ENCODE measurements at places on chromosomes 6 and 20. TPM values are rescaled to one million over a fixed set of nuclear protein-coding genes. Genes with fewer than 3 reads are reported as not detected.

SAPCD1 gene
- total RNA-seq: 12.0 TPM

PTK7 gene
- 1.3 TPM for total RNA-seq

PM20D2 gene
- total RNA-seq: 15.5 TPM

SLC24A3 gene
- total RNA-seq: not detected

PHACTR1 gene
- total RNA-seq: 0.32 TPM

TGM2 gene
- total RNA-seq: 0.21 TPM

DNA sequence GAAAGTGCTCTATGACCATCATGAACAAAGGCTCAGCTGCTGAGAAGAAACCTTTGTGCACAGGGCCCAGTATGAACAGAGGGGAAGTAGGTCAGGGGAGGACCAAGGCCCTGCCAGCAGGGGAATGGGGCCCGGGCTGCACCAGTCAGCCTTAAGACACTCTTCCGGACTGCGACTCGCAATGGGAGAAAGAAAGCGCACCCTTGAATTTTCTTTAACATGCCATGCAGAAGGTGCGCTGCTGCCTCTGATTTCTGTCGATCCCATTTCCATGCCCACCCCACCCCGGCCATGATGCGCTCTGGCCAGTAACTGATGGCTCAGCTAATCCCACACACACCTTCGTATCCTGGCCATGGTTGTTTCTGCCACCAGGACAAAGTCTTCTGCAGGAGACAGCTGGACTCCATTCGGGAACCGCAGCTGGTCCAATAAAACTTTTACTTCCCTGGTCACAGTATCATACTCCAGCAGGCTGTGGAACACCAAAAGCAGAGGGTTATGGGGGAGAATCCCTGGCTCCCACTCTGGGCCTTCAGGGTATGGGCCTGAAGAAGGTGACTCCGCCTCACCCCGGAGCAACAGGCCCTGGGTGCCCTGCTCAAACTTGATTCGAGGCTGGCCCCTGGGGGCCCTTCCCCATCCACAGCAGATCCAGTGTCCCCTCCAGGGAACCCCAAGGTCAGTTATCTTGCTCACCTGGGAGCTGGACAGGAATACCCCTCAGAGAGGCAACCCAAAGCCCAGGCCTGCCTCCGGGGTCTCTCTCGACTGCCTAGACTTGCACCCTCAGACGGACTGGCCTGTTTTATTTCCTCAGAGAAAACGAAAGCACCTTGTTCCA, 20.3 kb downstream of the CST7 start:
- H3K27me3 ChIP-seq: no peaks in the 10 kb centered on the region
- H3K4me3 ChIP-seq: no peak overlapping the region
- DNase-seq: no peak
- H3K36me3 ChIP-seq: peaks cover 54% of the 10 kb centered on the region

GRCh38 chr6:31728767-31729514, at the start of gene DDAH2:
DDAH2 (minus strand) TSS chr6:31729299; CDS start chr6:31729161, 138 bp downstream.
- peaks cover 47% of the 10 kb centered on the region for H3K36me3 ChIP-seq
- no peak for DNase-seq
- H3K27me3 ChIP-seq: no peaks in the 10 kb centered on the region
- peak within 1 kb of the TSS; percentile 76 for H3K27ac ChIP-seq

- H3K27me3 ChIP-seq: peaks cover 2% of the 10 kb centered on the region
- no peaks in the 10 kb centered on the region for H3K36me3 ChIP-seq
- H3K27ac ChIP-seq: no peak overlapping the region
- no peak overlapping the region for H3K4me3 ChIP-seq
- peak; percentile 23 for DNase-seq
Measured at GRCh38 chr6:3176562-3177355, 19.4 kb upstream of the TUBB2A start.

GRCh38 chr20:52446421-52447224, 255.0 kb upstream of the ZFP64 start:
- peaks cover 2% of the 10 kb centered on the region for H3K27me3 ChIP-seq
- no peak overlapping the region for H3K27ac ChIP-seq
- no peaks in the 10 kb centered on the region for H3K4me1 ChIP-seq
- H3K4me3 ChIP-seq: no peak overlapping the region
- no peaks in the 10 kb centered on the region for H3K36me3 ChIP-seq

DNA sequence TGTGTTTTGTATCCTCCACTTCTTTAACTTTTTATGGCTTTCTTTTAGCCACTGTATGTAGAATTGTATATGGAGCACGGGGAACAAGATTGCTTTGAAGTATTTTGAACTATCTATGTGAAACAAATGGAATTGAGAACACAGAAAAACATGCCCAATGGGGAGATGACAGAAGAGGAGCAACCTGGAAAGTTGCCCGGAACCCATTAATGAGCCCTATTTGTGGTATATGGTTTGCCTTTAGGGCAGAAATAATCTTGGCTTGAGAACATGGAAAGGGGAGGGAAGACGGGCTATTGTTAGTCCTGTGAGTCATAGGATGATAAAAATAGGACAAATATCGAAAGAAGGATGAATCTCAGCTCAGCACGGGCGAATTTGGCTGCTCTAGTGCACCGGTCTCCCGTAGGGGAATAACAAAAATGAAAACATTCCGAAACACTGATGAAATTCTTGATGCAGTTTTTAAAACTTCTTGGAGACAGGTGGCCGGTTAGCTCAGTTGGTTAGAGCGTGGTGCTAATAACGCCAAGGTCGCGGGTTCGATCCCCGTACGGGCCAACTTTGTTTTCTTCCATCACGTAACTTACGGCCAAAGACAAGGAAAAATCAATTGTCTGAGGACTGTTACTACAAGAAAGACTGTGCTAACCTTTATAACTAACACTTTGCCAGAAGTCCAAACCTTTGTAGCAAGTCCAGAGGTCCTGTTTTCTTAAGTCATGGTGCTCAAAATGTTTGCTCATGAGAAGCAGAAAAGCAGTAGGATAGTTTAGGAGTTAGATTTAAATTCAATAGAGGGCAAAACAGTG, 15.7 kb downstream of the HMGN4 start:
- no peak overlapping the region for H3K27ac ChIP-seq
- H3K4me3 ChIP-seq: no peak overlapping the region
- DNase-seq: peak; percentile 78
- peaks cover 22% of the 10 kb centered on the region for H3K4me1 ChIP-seq

DNA sequence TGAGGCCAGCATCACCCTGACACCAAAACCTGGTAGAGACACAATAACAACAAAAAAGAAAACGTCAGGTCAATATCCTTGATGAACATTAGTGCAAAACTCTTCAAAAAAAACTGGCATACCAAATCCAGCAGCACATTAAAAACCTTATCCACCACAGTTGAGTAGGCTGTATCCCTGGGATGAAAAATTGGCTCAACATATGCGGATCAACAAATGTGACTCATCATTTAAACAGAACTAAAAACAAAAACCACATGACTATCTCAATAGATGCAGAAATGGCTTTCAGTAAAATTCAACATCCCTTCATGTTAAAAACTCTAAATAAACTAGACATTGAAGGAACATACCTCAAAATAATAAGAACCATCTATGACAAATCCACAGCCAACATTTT, 59.6 kb upstream of the PHIP start:
- H3K27me3 ChIP-seq: peaks cover 3% of the 10 kb centered on the region
- H3K36me3 ChIP-seq: no peaks in the 10 kb centered on the region
- no peak for DNase-seq
- H3K4me1 ChIP-seq: no peaks in the 10 kb centered on the region

DNA sequence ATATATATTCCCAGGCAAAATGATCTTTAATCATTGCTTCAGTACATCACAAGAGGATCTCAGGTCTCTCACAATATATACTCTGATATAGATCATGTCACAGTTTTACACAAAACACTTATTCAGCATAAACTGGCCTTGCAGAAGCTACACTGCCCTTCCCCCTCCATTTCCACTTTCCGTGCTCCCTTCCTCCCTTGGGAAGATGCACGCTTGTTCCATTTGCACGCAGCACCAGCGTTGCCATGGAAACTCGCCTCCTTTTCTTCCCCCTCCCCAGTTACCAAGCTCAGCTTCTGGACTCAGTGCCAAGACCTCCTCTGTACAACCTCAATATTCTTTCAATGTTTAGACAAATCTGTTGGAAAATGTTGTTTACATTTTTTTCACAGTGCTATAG, 154.6 kb downstream of the RFPL4B start:
- no peak overlapping the region for H3K4me3 ChIP-seq
- no peak overlapping the region for H3K27ac ChIP-seq
- H3K4me1 ChIP-seq: no peaks in the 10 kb centered on the region

GRCh38 chr6:34589691-34590090, 33.6 kb upstream of the SPDEF start:
- H3K4me3 ChIP-seq: no peak overlapping the region
- H3K27ac ChIP-seq: no peak overlapping the region
- no peak for DNase-seq

GRCh38 chr20:58233393-58233792, 4.9 kb upstream of the ANKRD60 start:
- H3K36me3 ChIP-seq: peaks cover 14% of the 10 kb centered on the region
- peaks cover 38% of the 10 kb centered on the region for H3K4me1 ChIP-seq
- H3K27me3 ChIP-seq: peaks cover 21% of the 10 kb centered on the region
- H3K27ac ChIP-seq: no peak overlapping the region
- no peak for DNase-seq

DNA sequence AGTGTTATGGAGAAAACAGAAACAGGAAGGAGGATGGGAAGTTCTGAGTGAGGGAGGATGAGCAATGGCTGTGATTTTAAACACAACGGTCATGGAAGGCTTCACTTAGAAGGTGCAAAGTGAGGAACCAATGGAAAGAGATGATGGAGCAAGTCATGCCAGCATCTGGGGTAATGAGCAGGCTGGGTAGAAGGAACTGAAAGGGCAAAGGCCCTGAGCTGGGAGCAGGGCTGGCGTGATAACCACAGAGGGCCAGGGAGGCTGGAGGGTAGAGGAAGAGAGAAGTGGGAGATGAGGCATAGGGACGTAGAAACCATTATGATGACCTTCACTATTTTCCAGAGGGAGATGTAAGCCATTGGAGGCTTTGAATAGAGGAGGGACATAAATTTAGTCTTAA, 43.6 kb downstream of the NHLRC1 start:
- H3K36me3 ChIP-seq: no peaks in the 10 kb centered on the region
- no peak overlapping the region for H3K4me3 ChIP-seq
- no peaks in the 10 kb centered on the region for H3K4me1 ChIP-seq
- no peak for DNase-seq
- peaks cover 5% of the 10 kb centered on the region for H3K27me3 ChIP-seq

DNA sequence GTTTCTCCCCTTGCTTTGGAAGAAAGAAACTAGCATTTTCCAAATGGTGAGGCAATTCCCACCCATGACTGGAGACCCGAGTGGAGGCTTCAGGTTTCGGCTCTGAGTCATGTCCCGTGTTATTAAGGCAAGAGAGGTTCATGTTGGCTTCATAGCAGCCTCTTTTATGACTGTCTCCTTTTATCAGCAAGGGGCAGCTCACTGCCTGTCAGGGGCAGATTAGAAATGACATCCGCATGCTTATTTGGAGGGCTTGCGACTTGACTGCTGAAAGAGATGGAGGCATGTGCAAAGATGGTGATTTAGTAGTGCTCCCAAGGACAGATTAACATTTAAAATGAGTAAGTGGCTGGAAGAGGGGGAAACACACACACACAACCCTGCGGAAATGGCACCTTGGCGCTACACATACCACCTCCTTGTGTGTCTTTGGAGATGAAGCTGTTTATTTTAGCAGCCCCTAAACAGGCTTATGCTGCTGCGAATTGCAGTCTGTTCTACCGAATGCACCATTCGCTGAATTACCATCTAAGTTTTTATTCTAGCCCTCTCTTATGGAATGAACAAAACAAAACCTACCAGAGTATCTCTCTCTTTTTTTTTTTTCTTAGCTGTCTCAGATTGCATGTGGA, 52.1 kb upstream of the VSTM2L start:
- no peak overlapping the region for H3K4me3 ChIP-seq
- no peak overlapping the region for H3K27ac ChIP-seq
- peaks cover 14% of the 10 kb centered on the region for H3K36me3 ChIP-seq
- H3K27me3 ChIP-seq: no peaks in the 10 kb centered on the region
- H3K4me1 ChIP-seq: no peaks in the 10 kb centered on the region
- no peak for DNase-seq

GRCh38 chr6:167825332-167826229, 1.1 kb upstream of the AFDN start:
- no peaks in the 10 kb centered on the region for H3K36me3 ChIP-seq
- no peak for DNase-seq
- H3K4me1 ChIP-seq: peaks cover 23% of the 10 kb centered on the region
- peaks cover 65% of the 10 kb centered on the region for H3K27me3 ChIP-seq
- H3K27ac ChIP-seq: no peak overlapping the region

- peaks cover 25% of the 10 kb centered on the region for H3K27me3 ChIP-seq
- peak; percentile 21 for DNase-seq
- peaks cover 18% of the 10 kb centered on the region for H3K36me3 ChIP-seq
- H3K4me3 ChIP-seq: peak overlapping the region; percentile 82
- H3K4me1 ChIP-seq: peaks cover 48% of the 10 kb centered on the region
Measured at GRCh38 chr6:36386495-36387439, 702 bp downstream of the ETV7 start.

DNA sequence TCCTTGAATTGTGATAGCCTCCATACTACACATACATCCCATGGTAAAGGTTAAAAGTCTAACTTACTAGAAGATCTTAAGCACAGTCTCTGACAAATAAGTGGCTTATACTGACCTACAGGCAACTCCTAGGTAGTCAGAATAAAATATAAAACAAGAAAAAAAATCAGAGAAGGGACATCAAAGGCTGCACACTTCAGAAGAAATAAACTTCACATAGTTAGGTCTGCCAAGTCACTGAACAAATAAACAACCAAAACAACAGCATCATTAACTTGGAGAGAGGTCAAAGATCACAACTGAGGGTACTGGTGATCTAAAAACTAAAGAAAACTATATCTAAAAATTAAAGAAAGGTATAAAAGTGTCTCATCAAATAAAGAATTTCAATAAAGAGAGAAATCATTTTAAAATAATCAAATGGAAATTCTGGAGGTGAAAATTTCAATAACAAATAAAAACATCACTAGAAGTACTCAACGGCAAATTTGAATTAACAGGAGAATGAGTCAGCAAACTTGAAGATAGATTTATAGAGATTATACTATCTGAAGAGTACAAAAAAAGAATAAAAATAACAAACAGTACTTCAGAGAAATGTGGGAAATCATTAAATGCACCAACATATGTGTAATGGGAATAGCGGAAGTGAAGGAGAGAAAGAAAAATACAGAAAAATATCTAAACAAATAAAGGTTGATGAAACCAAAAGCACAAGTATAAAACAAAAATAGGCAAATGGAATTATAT, 88.0 kb upstream of the UST start:
- H3K36me3 ChIP-seq: no peaks in the 10 kb centered on the region
- H3K27ac ChIP-seq: no peak overlapping the region
- no peaks in the 10 kb centered on the region for H3K4me1 ChIP-seq

GRCh38 chr6:29521006-29521680, 33.4 kb upstream of the MAS1L start:
- no peak overlapping the region for H3K4me3 ChIP-seq
- H3K27me3 ChIP-seq: peaks cover 30% of the 10 kb centered on the region
- H3K36me3 ChIP-seq: no peaks in the 10 kb centered on the region
- H3K27ac ChIP-seq: no peak overlapping the region
- H3K4me1 ChIP-seq: peaks cover 6% of the 10 kb centered on the region

- no peaks in the 10 kb centered on the region for H3K27me3 ChIP-seq
- peaks cover 56% of the 10 kb centered on the region for H3K4me1 ChIP-seq
- DNase-seq: no peak
- no peak overlapping the region for H3K4me3 ChIP-seq
- no peaks in the 10 kb centered on the region for H3K36me3 ChIP-seq
- H3K27ac ChIP-seq: peak overlapping the region; percentile 76
Measured at GRCh38 chr20:45355209-45356084, 7.2 kb upstream of the SDC4 start.

GRCh38 chr20:35661053-35661452, 3.6 kb downstream of the CPNE1 start:
- H3K27me3 ChIP-seq: no peaks in the 10 kb centered on the region
- no peak for DNase-seq
- H3K4me1 ChIP-seq: peaks cover 63% of the 10 kb centered on the region
- peaks cover 45% of the 10 kb centered on the region for H3K36me3 ChIP-seq
- peak overlapping the region; percentile 99 for H3K27ac ChIP-seq
- peak overlapping the region; percentile 98 for H3K4me3 ChIP-seq

All from activated CD4-positive, alpha-beta T cell treated with anti-CD3 and anti-CD28 coated beads, Interleukin-2, amount 10 ng/mL, durations not matched to agents 7 days and 5 days (primary cell).